ENCODE measurements at places on chromosomes 5 and 9.

DNA sequence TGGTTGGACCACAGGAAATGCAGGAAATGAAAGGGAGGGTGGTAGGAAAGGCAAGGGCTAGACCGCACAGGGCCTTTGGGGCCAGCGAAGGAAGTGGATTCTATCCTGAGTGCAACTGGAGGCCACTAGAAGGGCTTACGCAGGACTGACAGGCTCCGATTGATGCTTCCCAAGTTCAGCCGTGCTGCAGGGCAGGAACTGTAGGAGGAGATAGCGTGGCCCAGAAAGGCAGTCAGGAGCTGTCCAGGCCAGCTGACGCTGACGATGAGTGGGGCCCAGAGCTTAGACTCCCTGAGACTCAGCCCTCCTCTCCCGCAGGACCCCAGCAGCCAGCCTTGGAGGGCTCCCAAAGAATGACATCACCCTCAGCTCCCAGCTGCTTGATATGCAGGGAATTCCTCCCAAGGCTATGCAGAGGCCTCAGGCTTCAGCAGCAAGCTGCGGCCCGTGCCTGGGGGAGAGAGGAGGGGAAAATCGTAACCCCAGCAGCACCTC lies 48.8 kb downstream of the KCNIP1 start:
- DNase-seq: no peak

GRCh38 chr5:171428809-171429542 lies 9.5 kb downstream of the FGF18 start:
- DNase-seq: no peak

DNA sequence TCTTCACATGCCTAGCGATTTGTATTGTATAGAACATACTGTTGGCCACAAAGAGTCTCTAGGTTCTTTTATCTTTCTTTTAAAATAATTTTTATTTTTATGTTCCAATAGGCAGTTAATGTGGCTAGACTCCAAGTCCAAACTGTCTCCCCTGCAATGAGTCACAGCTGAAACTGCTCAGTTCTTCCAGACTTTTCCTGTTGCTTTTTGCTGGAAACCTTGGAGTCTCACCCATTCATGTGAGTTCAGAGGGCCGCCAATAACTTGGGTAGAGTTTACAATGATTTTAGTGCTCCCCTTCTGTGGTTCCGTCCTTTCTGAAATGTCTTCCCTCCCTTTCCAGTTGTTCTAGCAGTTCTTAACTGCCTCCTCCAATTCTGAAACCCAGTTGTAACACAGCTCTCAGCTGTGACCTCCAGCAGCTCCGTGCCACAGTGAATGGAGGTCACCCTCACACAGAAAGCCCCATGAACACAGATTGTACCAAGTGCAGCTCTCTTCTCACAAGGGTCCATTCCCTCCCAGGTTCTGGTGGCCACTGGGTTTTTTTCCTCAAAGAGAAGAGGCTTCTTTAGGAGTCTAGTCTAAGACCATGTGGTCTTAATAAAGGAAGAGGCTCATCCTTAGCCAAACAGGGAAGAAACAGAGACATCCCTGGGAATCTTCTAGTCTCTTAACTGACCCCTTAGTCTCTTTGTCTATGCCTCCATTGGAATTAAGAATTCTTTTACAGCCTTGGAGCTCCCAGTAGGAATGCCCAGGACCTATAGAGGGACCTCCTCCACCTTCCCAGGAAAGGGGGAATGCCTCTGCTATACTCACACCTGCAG lies 198.5 kb downstream of the SPOCK1 start:
- no peak for DNase-seq

DNA sequence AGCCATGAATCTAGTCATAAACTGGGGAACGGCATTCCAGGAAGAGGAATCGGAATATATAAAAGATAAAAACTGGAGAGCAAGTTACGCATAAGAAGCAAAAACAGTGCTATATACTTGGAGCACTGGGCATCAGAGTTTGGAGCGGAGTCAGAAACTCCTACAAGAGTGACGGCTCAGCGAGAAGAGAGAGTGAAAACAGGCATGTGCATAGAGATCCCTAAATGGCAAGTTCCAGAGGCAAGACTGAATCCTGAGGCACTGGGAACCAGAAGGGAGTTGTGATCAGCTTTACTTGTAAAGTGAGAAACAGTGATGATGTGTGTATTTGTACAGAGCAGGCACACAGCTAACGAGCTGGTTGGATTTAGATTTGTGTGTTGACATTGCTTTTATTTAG lies 514.4 kb upstream of the TNC start:
- no peak for DNase-seq

DNA sequence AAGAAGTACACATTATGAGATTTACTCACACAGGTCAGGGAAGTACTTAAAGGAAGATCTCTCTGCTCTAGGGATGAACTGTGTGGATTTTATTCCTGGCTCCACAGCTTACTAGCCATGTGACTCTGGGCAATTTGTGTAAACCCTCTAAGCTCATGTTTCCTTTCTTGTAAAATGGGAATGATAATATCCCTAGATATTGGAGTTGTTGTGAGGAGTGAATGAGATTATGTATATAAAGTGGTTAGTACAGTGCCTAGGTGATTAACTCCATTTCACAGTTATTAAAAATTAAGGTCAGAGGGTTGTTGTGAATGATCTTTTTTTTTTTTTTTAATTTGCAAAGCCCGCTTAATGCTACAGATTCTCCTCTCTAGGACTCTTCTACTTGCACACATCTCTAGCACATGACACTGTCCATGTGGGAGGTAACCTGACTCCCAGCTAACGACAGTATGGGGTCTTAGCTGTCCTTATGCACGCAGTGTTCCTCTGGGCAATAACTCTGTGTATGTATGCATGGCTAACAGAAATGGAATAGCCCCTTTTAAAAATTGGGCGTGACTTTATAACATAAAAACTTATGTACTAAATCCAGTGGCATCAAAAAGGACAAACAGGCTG lies 23.9 kb upstream of the MYOT start:
- DNase-seq: no peak

DNA sequence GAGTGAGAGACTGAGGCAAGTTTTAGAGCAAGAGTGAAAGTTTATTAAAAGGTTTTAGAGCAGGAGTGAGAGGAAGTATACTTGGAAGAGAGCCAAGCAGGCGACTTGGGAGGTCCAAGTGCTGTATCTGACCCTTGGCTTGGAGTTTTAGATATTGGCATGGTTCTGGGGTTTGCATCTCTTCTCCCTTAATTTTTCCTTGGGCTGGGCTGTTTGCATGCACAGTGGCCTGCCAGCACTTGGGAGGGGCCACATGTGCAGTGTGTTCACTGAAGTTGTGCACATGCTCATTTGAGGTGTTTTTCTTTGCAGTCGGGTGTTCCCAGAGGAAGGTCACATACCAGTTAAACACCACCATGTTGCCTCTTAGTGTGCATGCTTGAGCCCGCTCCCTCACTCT lies 464.1 kb downstream of the DMRT2 start:
- no peak for DNase-seq

GRCh38 chr5:56668996-56669395 lies 146.4 kb upstream of the MAP3K1 start:
- DNase-seq: no peak

- DNase-seq: no peak
Measured at GRCh38 chr5:168734620-168735300, 155.6 kb upstream of the PANK3 start.

- no peak for DNase-seq
Measured at GRCh38 chr5:109167586-109167985, 242.2 kb downstream of the PJA2 start.

DNA sequence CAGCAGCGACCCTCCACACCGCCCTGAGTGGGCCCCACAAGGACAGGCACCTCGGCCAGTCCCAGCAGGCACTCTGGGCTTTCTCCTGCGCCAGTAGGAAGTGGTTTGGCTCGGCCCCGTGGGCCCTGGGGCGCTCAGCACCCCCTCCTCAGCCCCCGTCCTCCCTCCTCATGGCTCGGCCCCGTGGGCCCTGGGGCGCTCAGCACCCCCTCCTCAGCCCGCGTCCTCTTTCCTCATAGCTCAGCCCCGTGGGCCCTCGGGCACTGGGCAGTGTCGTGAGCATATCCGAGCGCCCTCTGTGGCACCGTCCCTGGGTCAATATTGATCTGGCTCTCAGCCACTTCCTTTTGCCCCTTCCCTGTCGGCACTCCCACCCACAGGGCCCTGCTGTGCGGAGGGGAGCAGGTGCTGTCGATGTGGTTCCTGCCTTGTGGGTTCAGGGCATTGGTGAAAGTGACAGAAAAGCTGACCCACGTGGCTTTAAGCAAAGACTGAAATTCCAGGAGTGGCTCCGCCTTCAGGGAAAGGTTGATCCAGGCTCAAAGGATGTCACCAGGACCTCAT lies 5.5 kb upstream of the SCGB3A1 start:
- no peak for DNase-seq

- DNase-seq: no peak
Measured at GRCh38 chr5:164563370-164563769, 1058.0 kb downstream of the MAT2B start.

DNA sequence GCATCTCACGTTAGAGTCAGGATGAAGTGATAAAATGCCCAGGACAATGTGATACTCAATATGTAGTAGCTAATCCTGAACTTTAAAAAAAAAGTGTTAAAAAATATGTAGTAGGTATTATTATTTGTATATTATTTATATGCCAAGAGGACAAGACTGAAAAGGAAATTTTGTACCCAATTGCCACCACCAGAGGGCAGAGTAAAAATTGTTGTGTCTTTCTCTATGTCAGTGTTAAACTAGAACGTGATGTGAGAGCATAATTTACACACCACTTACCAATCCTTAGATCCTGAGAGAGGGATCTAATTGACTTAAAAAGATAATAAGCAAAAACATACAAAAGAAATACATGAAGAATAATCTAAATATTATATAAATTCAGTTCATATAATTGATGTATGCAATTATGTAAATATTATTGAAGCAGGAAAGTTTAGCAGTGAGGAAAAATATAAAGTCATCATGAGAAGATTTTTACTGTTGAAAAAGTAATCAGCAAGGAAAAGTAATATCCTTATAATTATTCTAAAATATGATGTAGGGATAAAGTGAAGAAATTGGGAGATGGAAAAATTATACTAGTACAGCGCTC lies 288.9 kb downstream of the RAB3C start:
- no peak for DNase-seq

DNA sequence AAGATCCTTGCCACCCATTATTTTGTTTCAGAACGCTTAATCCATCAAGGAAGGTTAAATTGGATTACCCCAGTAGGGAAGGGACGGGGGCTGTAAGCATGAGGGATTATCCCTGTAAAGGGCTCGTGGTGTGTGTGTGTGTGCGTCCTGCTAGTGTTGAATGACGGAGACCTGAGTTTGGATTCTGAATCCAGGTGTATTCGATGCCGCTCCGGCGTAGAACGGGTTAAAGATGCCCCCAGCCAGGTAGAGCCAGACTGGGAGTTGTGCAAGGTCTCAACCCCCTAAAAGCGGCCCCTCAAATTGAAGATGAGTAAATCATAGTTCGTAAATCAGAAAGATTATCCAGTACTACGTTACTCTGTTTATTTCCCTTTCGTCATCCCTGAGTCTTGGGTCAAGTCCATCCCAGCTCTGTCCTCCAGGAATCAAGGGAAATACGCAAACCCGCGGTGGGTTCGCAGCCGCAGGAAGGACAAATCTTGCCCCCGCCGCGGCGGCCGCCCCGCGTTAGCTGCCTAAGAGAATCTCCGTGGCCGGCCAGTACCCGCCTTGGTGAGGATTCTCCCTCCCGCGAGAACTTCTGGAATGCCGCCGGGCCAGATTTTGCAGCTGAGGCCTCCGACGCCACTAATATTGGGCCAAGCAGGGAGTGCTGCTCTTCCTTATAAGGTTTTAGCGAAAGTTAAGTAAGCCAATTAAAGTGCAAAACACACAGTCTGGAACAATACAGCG lies 586 bp upstream of the MTAP start:
- no peak for DNase-seq

DNA sequence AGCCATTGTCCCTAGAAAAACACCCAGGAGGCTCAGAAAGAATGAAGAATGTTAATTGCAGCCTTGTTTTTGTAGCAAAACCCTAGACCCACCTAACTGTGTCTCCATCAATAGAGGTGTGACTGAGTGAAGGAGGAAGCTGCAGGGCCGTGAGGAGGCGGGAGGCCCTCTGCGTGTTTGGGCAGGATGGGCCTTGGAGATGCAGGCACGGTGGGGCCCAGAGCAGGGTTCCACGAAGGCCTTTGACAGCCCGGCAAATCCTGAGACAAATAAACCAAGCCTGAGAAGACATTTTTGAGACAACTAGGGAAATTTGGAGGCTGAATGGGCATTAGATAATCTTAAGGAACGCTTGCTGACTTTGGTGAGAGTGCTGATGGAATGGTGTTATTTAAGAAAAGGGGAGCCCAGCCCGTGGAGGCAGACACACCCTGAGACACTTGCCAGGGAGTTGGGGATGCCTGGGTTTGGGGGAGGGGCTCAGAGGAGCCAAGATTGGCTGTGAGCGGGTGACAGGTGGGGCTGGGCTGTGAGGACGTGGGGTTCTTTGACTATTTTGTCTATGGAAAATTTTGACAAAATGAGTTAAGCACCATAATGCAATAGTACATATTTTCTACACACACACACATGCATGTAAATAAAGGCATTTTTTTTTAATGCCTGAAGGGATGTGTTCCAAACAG lies 48.8 kb downstream of the BARX1 start:
- DNase-seq: no peak

DNA sequence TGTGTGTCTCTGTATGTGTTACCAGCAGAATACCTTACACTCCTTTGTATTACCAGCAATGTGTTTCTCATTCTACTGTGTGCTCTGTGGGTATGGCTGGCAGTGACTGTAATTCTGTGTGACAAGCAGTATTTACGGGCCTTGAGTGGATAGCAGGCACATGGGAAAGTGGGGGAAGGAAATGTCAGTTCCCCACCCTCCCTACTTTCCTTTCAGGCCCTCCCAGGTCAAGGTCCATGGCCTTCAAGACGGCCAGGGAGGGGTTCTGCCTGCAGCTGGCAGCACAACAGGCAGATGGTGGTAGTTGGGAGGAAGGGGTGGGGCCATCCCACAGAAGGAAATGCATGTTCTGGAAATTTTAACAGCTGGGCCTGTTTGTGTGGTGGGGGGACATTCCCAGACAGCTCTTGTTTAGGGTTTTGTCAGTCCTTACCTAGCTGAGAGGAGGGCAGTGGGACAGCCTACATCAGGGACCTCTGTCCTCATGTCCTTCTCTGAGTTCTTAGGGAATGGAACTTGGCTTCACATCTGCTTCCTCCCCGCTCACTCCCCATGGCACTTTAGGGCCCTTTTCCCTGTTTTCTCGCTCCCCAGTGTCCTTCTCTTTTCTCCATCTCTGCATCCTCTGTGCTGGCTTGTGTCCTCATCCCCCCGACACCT lies 14.6 kb upstream of the TNIP1 start:
- no peak for DNase-seq

- no peak for DNase-seq
Measured at GRCh38 chr9:127159325-127159801, 36.9 kb upstream of the ANGPTL2 start.

Data from stimulated activated CD4-positive, alpha-beta T cell treated with anti-CD3 and anti-CD28 coated beads, Interleukin-1b, Interleukin-23, amount 100 ng/mL, for 1 hour (primary cell).